ENCODE measurements at places on chromosomes 3 and 15. TPM values are rescaled to one million over a fixed set of nuclear protein-coding genes. Genes with fewer than 3 reads are reported as not detected.

SNRPN gene
- total RNA-seq = 109 TPM

GOLGA8R gene
- 1.3 TPM for total RNA-seq

HYAL3 gene
- 2.3 TPM for total RNA-seq

ESYT3 gene
- under 0.01 TPM for total RNA-seq

RHOV gene
- total RNA-seq = under 0.01 TPM

RASGRP1 gene
- 9.5 TPM for total RNA-seq
